ENCODE measurements at places on chromosomes 5 and 9. TPM values are rescaled to one million over a fixed set of nuclear protein-coding genes. Genes with fewer than 3 reads are reported as not detected.

DNA sequence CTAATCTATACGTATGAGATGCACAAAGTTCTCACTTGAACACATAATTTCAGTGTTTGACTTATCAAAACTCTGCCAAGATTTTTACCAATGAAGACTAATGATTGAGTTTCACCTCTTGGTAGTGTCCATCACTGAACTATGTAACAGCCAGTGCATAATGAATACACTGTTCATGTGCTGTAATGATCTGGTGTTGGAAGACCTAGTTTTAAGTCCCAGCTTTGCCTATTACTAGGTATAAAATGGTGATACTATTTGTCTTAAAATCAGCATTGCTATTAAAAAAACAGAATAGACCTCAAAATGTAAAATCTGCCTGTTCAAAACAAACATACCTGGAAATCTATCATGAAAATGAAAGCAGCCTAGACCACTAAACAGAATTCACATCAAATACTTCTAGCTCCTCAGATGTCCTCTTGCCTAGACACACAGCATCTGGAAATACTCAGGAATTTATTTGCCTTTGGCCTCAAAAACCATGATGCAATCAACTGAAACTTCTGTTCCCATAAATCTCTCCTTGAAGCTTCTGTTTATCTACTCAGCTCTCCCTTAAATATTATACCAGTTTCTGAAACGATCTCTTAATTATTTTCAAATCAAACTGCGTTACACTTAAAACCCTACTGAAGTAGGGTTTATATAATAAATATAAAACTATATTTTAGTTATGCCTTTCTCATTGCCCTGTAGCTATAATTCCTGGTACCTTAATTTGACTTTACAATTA, 38.1 kb downstream of the MRPS27 start:
- DNase-seq, result no peak

DNA sequence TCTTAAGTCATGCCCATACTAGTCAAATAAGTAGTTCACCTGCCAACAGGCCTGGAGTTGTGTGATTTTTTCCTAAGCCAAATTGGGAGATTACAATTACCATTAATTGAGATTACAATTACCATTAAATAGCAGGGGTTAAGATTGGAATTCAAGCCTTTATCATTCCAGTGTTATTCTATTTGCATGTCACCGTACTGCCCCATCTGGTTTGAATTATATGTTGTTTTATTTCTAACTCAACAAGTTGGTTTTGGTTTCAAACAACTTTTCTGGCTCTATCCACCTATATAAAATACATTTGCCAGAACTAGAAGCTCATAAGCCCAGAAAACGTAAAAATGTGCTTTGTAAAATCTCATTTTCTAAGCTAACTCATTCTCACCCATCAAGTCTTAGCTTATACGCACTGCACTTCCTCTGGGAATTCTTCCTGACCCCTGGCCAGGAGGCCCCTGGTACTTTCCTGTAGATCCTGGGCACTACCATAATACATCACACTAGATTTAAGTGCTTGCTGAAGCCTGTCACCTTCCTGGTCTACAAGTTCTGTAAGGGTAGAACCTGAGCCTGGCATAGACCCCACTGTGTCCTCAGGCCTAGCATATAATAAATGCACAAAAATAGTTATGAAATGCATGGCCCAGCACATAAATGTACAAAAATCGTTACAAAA, 242.0 kb upstream of the TRPM3 start:
- no peak for DNase-seq

DNA sequence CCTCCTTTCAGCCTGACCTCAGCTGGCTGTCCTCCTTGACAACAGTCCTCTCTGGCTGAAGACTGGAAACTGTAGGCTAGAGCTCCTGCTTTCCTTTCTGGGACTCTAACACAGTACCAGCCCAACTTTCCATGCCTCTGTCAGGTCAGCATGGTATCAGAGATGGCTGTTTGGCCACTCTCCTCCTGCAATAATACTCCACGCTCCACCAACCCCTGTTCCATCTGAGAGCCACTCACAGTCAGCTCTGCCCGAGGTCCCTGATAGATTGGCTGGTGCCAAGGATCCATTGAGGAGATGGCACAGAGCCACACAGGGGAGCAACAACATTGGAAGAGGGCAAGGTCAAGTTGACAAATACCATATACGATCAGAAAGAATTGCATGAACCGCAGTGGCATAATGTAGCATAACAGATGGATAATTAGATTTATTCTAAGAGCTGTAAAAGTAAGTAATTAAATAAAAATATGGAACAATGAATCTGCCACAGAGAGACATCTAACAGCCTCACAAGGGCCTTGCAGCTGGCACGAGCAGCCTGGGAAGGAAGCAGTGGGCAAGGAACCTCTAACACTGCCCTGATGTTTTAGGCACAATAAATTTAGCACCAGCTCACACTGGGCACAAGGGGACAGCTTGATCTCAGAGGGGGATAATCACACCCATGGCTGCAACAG, 94.3 kb upstream of the LRRTM2 start:
- DNase-seq, result no peak

DNA sequence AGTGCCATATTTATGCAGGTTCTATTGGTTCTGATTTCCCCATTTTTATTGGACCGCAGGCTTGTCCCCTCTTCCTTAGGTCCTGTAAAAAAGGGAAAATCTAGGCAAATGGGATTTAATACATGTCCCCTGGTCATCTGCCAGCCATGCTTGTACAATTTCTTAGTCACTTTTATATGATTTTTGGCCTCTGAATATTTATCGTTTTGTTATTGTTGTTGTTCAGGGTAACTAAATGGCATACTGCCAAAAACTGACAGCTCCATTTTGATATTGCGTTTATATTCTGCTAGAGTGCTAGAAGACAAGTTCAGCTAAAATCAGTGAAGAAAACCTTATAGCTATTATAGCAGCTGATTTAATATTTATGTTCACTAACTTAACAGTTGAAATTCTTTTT, 770.2 kb upstream of the FAM174A start:
- DNase-seq, result no peak

- DNase-seq, result no peak
Observed at GRCh38 chr5:77367741-77368140, 124.4 kb downstream of the WDR41 start.

- DNase-seq, result peak; percentile 27
Observed at GRCh38 chr5:1336749-1337488, 8.0 kb downstream of the CLPTM1L start.

DNA sequence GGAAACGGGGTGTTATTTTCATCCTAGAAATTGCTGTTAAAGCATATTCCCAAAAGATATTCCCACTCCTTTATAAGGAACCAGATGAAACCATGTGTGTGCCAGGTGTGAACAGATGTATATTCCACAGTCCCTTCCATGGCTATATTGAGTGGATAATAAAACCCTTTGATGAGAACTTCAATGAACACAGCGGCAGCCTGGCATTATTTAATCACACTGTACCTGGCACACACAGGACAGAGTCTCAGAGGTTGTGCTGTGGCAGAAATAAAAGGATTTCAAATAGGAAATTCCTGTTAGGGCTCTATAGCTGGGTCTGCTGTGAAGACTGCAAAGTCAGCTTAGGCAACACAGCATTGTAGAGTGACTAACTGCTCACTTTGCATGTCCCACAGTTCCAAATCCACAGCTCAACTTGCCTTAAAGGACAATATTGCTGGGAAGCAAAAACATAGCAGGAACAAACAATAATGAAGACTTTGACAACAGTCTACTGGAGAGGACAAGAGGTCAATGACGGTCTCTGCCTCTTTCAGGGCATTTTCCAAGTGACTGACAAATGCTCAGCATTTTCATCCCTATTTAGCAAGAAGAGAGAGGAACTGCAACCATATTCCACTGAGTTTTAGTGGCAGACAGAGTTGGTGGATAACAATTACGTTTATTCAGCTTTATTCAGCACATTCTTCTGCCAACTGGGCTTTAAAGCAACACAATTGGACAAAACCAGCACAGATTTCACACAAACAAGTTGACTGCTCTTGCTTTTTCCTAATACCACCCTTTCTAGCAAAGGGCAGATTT, 255.7 kb upstream of the RGMB start:
- DNase-seq, result no peak

GRCh38 chr9:21744320-21744719, 58.1 kb upstream of the MTAP start:
- DNase-seq, result no peak

DNA sequence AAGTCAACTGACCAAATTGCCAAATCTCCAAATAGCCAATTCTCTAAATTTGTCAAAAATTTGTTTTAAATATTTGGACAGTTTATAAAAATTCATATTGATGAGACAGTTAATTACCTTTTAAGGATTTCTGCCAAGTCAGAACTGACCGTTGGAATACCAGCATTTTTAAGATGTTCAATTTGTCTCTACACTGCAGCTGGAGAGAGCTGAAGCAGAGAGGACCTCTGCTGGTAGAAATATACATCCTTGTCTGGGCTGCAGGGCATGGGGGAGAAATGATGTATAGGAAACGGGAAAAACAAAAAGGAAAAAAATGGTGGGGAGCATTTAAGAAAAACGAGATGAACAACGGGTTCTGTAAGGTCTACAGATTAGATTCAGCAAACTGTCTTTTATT, 16.8 kb downstream of the NR6A1 start:
- no peak for DNase-seq

GRCh38 chr5:112848116-112848811, 12.8 kb upstream of the SRP19 start:
- DNase-seq, result no peak

DNA sequence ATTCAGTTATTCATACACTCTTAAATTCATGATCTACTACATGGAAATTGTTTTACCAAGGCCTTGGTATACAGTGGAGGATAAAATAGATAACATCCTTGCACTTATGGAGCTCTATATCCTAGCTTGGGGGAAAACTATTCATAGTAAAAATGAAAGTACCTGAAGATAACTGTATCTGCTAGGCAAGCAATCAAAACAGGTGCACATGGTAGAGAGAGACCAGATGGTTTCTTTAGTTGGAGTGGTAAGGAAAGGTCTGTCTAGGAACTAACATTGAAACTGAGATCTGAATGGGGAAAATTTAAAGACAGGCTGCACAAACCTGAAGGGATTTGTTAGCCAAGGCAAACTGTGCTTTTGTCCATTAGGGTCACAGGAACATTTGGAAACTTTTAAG, 11.1 kb upstream of the SLCO4C1 start:
- no peak for DNase-seq

DNA sequence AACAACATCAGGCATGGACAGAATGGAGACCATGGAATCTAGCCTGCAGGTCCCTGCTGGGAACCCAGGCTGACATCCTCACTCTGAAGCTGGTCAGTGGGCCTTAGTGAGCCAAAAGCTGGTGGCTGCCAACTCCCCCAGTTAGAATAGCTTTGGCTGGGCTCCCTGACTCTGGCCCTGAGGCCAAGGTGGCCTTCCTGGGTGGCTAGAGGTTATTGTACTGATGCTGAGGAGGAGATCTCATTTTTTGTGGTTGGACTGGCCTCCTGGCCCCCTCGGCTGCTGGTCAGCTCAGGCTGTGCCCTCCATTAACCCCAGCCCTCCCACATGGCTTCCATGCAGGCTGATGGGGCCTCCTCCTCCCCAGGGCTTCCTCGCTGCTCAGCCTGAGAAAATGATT, 101.2 kb upstream of the PANK3 start:
- DNase-seq, result no peak

- DNase-seq, result no peak
Observed at GRCh38 chr5:40066616-40067015, 613.1 kb upstream of the PTGER4 start.

DNA sequence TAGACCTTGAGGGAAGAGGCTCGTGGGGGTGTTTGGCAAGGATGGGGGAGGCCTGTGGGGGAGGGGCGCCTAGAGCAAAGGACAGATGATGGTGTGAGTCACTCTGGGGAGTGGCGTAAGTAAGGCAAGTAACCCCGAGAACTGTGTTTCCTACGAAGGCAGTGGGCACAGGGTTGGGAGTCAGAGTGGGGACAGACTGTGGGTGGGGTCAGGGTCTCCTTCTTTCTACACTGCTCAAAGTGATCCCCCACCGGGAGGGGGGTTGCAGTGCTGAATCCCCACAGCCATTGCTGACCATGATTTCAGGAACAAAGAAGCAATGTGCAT, 136.8 kb downstream of the TENT4A start:
- DNase-seq, result no peak

DNA sequence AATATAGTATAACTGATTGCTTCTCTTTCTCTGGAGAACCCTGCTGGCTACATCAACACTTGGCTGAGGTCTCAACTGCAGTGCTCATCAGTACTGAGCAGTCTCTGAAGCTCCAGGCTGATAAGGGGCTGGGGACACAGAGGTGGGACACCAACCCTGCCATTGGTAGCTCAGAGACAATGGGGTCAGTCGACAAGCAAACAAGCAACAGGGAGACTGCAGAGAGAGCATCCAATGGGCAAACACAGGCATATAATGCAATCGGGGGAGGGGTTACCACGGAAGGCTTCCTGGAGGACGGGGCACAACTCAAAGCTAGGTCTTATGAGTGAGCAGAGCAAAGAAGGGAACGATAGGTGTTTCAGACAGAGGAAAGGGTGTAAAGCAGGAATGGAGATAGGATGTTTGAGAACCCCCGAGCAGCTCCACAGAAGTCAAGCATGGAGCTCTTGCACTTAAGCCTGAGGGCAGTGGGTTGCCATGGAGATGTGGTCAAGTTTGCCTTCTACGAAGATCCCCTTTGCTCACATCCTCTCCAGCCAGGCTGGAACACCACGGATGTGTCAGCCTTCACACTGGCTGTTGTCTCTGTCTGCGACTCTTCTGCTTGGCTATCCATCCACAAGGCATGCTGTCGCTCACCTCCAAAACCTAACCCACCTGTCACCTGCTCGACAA, 21.5 kb upstream of the AKNA start:
- DNase-seq, result no peak

GRCh38 chr5:16983022-16983639, 47.0 kb upstream of the MYO10 start:
- no peak for DNase-seq

GRCh38 chr5:318341-318897, 3.1 kb upstream of the AHRR start:
- DNase-seq, result no peak

DNA sequence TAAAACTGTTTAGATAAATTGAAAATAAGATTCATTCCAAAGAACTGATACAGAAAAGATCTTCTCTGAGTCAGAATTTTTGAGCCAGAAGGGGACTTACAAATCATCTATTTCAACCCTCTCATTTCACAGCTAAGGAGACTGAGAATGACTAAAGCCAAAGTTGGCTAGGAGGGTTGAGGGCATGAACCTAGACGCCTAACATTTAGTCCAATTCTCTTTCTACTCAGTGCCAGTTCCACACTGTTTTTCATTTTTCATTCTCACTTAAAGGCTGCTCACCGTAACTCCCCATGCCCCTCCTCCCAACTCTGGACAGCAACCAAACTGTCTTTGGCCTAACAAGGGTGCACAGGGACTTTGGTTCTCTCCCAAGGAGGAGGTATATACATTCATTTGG, 364.0 kb downstream of the NDUFS4 start:
- no peak for DNase-seq

FLT4 gene
- total RNA-seq, result 5.6 TPM

DNLZ gene
- total RNA-seq, result 39.9 TPM

SHC3 gene
- 0.35 TPM for total RNA-seq

SH3GL2 gene
- not detected for total RNA-seq

GADD45G gene
- total RNA-seq, result 48.9 TPM

PDZD2 gene
- total RNA-seq, result 81.5 TPM

CORO2A gene
- total RNA-seq, result 0.30 TPM

SHOC1 gene
- total RNA-seq, result not detected

CKS2 gene
- 7.1 TPM for total RNA-seq

IFNA13 gene
- not detected for total RNA-seq

C9 gene
- not detected for total RNA-seq

CCIN gene
- not detected for total RNA-seq
